Aortic smooth muscle cell (primary cell): ENCODE measurements at places on chromosomes 1 and 21. TPM values are rescaled to one million over a fixed set of nuclear protein-coding genes. Genes with fewer than 3 reads are reported as not detected.

The FAM110D gene
- under 0.01 and 0.06 TPM in 2 replicates for total RNA-seq

The PTPN14 gene
- total RNA-seq: 23.6 and 33.4 TPM in 2 replicates

The SYTL1 gene
- 0.13 and 0.19 TPM in 2 replicates for total RNA-seq

The VWA5B1 gene
- total RNA-seq: not detected in 2 replicates

The AMY2A gene
- total RNA-seq: not detected in 2 replicates

The FALEC gene
- total RNA-seq: 0.31 TPM in 1 of 2 replicates, not detected in the other
